NCI-H1436 treated with DMSO at 0.1 percent for 48 hours (cell line): ENCODE measurements at places on chromosomes 16 and 17.

GRCh38 chr16:2959206-2959605 is 4.9 kb upstream of the KREMEN2 start:
- DNase-seq, result no peak

DNA sequence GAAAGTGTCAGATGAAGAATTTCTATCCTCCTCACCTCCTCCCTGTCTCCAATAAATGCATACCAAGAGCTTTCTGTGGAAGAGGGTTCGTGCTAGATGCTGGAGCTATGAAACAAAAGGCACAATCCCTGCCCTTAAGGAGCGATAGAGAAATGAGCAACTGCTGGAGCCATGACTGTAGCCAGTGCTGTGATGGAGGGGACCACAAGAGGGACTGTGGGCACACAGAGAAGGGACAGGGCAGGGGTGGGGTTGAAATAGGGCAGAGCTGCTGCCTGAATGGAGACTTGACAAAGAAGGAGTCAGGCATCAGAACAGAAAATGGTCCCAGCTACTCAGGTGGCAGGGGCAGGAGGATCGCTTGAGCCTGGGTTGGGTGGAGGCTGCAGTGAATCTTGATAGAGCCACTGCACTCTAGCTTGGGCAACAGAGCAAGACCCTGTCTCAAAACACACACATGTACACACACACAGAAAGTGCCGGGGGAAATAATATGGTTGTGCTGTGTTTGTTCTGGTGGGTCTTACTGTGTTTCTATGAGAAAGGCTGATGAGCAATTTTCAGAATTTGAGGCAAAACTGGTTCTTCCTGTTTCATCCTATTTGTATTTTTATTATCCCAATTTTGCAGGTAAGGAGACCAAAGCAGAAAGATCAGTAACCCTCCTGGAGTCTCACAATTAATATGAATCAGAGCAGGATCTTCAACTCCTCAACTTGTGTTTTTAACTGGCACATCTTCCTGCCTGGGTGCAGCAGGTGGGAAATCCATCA is 16.5 kb downstream of the TMEM98 start:
- no peak for DNase-seq

GRCh38 chr16:67822511-67822910 is 15.8 kb downstream of the TSNAXIP1 start:
- DNase-seq, result no peak

GRCh38 chr17:41393294-41393693 is 4.1 kb downstream of the KRT31 start:
- no peak for DNase-seq

DNA sequence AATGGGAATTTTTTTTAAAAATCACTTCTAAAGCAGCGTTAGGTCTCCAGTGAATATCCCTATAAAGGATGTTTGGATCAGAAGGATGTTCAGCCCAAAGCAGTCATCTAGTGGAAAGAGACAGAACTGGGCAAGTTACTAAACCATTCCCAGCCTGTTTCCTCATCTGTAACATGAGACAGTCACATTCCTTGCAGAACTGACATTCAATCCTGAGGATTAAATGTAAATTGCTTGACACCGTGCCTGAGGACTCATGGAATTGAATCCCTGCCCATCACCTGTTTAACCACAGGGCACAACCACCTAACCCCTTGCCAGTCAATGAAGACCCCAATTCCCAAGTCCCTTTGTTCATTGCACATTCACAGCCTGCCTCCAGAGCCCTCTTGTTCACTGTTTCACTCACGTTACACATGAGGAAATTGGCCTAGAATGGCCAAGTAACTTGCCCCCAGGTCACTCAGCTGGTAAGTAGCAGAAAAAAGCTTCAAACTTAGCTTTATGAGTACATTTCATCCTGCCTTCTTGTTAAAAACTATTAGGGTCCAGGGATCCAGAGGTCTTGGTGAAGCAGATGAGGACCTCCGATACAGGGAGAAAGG is 1.4 kb downstream of the CMTM2 start:
- DNase-seq, result no peak

DNA sequence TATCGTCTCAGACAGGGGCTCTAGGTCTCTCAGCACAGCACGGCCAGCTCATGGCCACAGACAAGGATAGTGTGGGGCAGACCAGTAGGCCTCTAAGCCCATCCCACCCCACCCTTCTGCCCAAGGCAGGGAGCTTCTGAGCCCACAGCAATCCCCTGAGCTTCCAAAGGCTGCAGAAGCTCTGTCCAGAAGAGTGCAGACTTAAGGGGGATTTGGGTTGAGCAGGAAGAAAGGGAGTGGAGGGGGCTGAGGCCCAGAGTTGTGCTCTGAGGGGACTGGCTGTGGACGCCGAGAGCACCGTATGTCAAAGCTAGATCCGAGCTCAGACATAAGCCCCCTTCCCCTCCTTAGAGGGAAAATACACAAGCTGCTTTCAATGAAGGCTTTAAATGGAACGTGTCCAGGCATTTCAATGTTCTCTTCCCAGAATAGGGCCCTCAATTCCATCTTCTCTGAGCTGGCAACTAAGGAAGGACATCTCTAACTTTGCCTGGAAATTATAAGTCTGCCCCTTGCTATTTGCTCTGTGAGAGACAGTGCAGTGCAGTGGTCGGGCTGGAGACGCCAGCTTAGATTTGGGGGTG is 116.4 kb upstream of the RPL38 start:
- no peak for DNase-seq

DNA sequence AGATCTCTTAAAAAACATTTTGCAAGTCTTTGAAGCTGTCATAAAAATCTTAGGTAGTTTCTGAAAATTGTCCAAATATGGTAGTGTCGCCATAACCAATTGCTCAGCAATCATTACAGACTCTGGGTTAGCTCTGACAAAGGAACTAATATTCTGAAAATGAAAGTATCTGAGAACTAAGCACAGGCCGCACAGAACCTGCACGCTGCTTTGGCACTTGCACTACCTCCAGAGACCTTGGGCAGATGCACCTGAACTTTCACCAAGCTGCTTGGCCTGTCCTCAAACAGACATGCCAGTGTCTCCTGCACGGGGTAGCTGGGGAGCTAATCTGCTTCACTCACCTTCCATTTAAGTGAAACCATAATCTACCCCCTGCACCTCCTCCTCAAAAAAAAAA is 317.0 kb downstream of the MAF start:
- DNase-seq, result no peak

GRCh38 chr17:62134397-62134796 is 69.3 kb upstream of the MED13 start:
- no peak for DNase-seq

DNA sequence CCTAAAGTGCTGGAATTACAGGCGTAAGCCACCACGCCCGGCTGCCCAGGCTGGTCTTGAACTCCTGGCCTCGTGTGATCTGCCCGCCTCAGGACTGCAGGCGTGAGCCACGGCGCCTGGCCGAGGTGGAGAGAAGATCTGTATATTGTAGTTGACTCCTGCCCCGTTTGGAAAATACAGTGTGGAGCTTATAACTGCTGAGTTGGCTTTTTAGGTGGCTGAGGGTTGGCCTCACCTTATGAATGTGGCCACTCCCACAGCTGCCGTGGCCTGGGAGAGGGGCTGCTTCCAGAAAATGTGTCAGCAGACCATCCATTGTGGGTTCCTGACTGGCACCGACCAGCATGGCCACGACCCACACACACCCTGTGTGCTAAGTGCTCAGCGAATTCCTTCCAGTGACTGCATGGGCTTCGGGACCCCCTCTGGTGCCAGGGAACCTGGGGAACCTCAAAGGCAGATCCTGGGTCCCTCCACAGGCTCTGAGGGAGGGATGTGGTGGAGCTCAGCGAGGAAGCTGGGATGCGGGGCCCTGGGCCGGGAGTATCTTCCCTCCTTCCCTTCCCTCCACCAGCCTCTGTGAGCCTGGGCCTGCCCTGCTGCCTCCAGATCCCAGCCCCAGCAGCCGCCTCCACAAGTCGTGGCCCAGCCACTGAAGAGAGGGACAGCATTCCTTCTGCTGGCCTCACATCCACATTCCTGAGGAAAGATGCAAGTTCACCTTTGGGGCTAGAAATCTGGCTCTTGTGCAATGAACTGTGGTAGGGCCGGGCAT is 10.9 kb upstream of the RAB11FIP3 start:
- no peak for DNase-seq

DNA sequence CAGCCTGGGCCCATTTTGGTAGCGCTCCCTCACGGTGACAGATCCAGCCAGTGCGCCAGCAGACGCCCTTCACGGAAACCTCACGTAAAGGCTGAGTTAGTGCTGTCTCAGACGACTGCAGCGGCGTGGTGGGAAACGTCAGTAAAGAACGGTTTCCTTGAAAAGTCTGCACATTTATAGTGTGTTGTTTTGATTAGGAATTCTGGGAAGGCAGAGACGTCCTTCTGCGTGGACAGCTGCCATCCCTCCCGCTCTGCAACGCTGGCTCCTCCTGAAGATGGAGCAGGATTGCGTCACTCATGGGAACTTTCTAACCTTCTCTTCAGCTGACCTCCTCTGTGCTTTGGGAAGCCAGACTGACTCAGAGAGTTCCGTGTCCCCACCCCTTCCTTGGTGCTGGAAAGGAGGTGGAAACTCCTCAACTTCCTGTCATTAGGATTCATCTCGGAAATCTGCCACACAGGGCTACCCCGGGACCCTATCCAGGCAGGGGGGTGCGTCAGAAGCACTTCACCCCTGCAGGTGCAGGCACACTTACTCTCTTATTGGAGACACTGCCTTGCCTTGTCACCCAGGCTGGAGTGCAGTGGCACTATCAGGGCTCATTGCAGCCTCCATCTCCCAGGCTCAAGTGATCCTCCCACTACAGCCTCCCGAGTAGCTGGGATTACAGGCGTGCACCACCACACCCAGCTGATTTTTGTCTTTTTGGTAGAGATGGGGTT is 24.3 kb upstream of the CRISPLD2 start:
- no peak for DNase-seq

DNA sequence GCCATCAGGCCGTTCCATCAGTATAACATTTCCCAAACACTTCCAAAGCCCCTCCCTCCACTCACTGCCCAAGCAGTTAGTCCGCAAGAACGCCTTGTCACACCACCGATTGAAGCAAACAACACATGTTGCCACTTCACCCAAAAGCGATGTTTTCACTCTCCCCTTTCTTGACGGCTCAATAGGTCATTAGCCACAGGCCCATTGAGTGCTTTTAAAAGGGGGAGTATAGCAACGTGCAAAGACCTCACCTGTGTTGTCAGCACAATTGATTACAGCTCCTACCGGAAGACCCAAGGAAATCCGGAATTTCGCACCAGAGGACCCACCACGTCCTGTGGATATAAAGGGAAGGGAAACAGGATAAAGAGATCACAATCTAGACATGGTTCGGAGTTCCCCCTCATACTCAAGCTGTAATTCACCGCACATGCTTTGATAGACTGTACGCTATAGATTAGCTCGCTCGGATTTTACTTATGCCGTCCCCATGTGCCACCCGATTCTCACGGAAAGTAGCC is 690 bp downstream of the RPL23 start:
- DNase-seq, result no peak

GRCh38 chr16:80687606-80688005 is 116.8 kb downstream of the CDYL2 start:
- DNase-seq, result no peak

- DNase-seq, result no peak
These were observed 17.4 kb upstream of the NOS2 start for GRCh38 chr17:27817731-27818130.

DNA sequence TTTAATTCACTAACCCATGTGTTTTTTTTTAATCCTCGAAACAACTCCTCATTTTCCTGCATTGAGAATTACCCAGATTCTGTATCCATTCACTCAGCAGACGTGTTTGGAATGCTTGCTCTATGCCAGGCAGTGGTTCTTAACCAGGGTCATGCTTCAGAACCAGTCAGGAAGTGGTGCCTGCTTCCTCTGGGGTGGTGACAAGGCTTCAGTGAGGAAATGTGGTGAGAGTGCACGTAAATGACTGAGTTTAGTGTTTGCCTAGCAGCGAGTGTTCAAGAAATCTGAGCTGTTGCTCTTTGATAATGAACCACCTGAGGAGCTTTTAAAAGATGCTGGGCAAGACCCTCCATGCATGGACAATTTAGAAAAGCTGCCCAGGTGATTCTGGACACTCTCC is 9.9 kb downstream of the ZFP90 start:
- DNase-seq, result no peak

DNA sequence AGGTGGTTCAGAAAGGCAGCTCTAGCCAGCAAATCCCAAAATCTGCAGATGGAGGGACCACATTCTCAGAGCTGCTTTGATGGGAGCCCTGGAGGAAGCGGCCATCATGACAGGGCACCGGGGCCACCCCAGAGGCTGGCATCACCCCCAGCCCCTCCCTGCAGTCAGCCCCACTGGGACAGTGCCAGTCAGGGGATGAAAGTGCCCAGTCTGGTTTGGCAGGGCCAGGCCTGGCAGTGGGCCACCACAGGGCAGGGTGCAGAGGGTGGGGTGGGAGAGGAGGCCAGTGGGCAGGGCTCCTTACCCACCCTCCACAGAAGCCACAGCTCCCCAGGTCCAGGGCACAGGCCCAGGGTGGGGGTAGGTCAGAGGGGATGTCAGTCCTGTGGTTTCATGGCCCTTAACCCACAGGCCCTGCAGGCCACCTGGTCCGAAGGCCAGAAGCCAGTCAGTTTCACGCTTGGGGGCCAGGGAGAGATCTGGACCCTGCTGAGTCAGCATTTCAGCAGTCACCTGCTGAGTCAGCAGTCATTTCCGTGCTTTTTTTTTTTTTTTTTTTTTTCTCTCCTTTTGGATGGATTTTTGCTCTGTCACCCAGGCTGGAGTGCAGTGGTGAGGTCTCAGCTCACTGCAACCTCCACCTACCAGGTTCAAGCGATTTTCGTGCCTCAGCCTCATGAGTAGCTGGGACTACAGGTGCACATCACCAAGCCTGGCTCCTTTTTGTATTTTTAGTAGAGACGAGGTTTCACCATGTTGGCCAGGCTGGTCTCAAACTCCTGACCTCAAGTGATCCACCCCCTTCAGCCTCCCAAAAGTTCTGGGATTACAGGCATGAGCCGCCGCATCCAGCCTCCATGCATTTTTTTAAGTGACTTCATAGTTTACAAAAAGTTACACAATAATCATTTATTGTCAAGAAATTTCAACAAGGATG is 10.4 kb downstream of the SLC25A10 start:
- DNase-seq, result no peak

DNA sequence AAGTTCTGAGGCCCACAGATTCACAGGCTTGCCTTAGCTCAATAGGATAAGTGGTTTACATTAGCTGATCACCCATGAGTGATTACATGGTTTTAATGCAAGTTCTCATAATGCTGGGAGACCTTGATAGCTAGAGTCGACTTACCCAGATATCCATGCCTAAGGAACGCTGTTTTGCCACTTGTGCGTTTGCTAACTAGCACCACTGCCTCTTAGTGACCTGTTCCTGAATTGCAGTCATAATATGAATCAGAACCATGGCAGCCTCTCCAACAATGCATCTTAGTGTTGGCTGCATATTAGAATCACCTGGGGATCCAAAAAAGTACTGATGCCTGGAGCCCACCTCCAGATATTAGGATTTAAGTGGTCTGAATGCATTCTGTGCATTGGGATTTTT is 251.1 kb upstream of the CDH5 start:
- DNase-seq, result no peak

DNA sequence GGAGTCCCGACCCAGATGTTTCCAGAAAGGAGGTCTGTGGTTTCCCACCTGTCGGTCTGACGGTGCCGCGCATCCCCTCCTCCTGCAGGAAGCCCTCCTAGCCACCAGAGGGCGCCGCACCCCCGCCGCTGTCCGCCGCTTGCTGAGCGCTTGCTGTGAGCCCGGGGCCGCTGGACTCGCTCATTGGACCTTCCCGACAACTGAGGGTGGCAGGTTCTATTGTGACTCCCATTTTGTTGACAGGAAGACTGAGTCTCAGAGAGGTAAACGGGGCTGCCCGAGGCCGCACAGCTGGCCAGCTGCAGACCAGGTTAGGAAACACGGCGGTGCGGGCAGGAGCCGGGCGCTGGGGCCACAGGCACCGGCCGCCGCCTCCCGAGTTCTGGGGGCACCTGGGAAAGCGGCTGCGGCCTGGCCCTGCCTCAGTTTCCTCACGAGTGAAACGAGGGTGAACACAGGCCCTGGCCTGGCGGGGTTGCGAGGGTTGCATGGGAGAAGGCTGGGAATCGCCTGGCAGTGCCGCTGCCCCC is 191.1 kb upstream of the CIBAR2 start:
- DNase-seq, result no peak
